ENCODE measurements at places on chromosomes 7 and 10. TPM values are rescaled to one million over a fixed set of nuclear protein-coding genes. Genes with fewer than 3 reads are reported as not detected.

- no peak overlapping the region for H3K4me3 ChIP-seq
- no peaks in the 10 kb centered on the region for H3K4me1 ChIP-seq
- no peaks in the 10 kb centered on the region for H3K27me3 ChIP-seq
- no peaks in the 10 kb centered on the region for H3K36me3 ChIP-seq
- no peak for DNase-seq
These were observed 197.1 kb downstream of the PHTF2 start for GRCh38 chr7:77995717-77996116.

NPSR1 gene
- total RNA-seq: not detected

DNA sequence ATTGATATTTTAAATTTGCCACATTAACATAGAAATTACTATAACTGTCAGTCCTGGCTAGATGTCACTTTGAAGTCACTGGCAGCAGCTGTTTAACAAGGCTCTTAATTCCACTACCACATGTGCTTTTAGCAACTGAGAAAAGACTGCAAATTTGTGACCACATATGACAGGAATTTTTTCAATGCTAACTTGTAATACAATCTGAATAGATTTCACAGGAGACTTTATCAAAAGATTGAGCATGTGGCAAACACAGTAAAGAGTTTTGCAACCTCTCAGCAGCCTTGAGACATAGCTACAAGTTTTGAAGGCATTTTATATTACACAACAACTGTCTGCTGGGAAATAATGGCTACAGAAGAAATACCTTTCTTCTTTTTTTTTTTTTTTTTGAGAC, 73.0 kb downstream of the MICU1 start:
- no peak overlapping the region for H3K4me3 ChIP-seq
- peaks cover 18% of the 10 kb centered on the region for H3K36me3 ChIP-seq
- DNase-seq: no peak
- no peaks in the 10 kb centered on the region for H3K4me1 ChIP-seq

GHRHR gene
- not detected for total RNA-seq

- no peaks in the 10 kb centered on the region for H3K27me3 ChIP-seq
- H3K27ac ChIP-seq: no peak overlapping the region
- H3K36me3 ChIP-seq: no peaks in the 10 kb centered on the region
- H3K4me3 ChIP-seq: no peak overlapping the region
- H3K4me1 ChIP-seq: peaks cover 10% of the 10 kb centered on the region
These were observed 135.0 kb downstream of the RTKN2 start for GRCh38 chr10:62133618-62134017.

EPO gene
- not detected for total RNA-seq

- no peak overlapping the region for H3K4me3 ChIP-seq
- DNase-seq: no peak
- H3K27me3 ChIP-seq: no peaks in the 10 kb centered on the region
These were observed 102.7 kb upstream of the FAM13C start for GRCh38 chr10:59465088-59465487.

DNA sequence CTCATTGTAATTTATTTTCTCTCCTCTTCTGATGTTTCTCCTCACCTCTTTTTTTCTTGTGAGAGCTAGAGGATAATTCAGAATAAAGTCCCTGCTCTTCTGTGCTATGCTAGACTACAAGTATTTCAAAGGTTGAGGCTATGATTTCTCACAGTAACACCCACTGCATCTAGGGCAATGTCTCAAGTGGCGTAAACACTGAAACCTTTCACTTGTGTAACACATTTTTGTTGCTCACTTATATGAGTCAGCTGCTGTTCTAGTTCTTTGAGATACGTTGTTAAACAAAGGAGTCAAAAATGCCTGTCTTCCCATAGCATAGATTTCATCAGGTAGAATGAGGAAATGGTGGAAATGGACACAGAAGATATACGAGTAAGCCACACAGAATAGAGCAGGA, 305.1 kb upstream of the PITRM1 start:
- peaks cover 10% of the 10 kb centered on the region for H3K4me1 ChIP-seq
- no peaks in the 10 kb centered on the region for H3K36me3 ChIP-seq
- no peak overlapping the region for H3K4me3 ChIP-seq
- H3K27ac ChIP-seq: no peak overlapping the region
- DNase-seq: no peak

- no peaks in the 10 kb centered on the region for H3K36me3 ChIP-seq
- no peaks in the 10 kb centered on the region for H3K27me3 ChIP-seq
- no peak for DNase-seq
These were observed 206.3 kb downstream of the ADARB2 start for GRCh38 chr10:1530871-1531517.

DNA sequence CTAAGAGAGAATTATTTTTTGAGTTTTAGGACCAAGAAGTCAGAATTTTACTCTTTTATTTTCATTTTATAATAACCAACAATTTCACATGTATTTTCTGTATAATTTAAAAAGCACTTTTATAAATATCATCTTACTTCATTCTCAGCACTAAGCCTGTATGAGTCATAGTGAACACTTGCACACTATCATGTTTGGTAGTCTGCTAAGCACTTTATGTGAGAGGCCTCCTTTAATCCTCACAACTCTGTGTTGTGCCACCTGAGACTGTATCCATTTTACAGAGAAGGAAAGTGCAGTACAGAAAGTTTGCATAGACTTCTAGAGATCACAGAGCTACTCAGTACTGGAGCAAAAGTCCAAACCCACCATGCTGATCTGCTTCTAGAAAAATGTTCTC, 939.6 kb downstream of the NRG3 start:
- H3K36me3 ChIP-seq: no peaks in the 10 kb centered on the region
- H3K27me3 ChIP-seq: no peaks in the 10 kb centered on the region
- no peak for DNase-seq
- no peaks in the 10 kb centered on the region for H3K4me1 ChIP-seq
- H3K4me3 ChIP-seq: no peak overlapping the region

GRID2IP gene
- total RNA-seq: 0.35 TPM
